ENCODE measurements at places on chromosomes 2 and 18. TPM values are rescaled to one million over a fixed set of nuclear protein-coding genes. Genes with fewer than 3 reads are reported as not detected.

DOCK10 gene
- 17.9 TPM for total RNA-seq

NEURL3 gene
- total RNA-seq: not detected

SLC19A3 gene
- 2.4 TPM for total RNA-seq

- DNase-seq: no peak
These were observed 761 bp upstream of the IDH1 start for GRCh38 chr2:208255557-208256106.

CCBE1 gene
- total RNA-seq: 7.7 TPM

FRZB gene
- total RNA-seq: 15.1 TPM

OTOS gene
- not detected for total RNA-seq

SLC39A6 gene
- total RNA-seq: 32.4 TPM

CABLES1 gene
- 9.5 TPM for total RNA-seq

- no peak for DNase-seq
These were observed 28.8 kb downstream of the ANKRD30B start for GRCh38 chr18:14776801-14777200.

DNA sequence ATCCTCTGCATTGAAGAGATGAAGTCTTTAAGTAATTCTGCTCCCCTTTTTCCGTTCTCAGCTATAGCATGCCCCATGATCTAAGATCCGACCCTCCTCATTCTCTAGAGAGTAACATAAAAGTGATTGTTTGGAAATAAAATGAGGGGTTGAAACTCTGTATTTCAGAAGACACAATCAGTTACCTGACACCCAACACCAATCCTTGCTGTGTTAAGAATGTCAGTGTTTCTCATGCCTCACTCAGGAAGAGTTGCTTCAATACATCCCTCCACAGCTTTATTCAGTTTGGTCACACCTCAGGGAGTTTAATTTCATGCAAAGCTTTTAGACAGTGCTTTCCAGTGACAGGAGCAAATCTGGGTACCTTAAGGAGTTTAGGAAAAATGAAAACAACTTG lies 49.9 kb upstream of the RBBP8 start:
- no peak for DNase-seq

GRCh38 chr2:157439824-157440186 lies 4.1 kb downstream of the CYTIP start:
- no peak for DNase-seq

DNA sequence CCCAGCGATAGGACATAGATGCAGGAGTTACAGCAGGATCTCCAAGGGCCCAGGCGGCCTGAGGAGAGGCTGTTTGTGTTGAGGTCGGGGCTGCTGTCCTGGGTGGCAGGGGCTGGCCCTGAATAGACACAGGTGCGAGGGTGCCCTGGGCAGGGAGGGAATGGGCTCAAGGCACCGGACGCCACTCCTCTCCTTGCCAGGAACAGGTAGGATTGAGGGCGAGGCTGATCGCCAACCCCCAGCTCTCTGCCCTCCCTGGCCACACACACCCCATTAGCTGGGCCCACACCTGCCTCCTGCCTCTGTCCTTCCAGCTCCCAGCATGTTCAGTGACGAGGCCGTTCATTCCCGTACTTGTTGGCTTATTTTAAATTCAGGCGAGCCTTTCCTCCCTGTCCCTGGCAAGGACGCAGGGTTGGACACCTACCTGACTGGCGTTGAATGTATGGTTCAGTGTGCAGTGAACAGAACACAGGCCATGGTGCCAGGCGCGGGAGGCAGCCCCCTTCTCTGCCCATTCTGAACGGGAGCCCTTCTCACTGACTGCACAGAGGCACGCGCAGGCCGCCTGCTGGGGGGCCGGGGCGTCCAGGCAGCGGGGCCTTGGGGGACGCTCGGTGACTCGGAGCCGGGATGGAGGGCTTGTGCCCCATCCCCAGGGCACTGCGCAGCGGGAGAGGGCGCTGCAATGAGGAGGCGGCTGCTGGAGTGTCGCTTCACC lies 41.3 kb upstream of the SNED1 start:
- DNase-seq: no peak

- no peak for DNase-seq
These were observed 6.8 kb downstream of the SCTR start for GRCh38 chr2:119517433-119517832.

DNA sequence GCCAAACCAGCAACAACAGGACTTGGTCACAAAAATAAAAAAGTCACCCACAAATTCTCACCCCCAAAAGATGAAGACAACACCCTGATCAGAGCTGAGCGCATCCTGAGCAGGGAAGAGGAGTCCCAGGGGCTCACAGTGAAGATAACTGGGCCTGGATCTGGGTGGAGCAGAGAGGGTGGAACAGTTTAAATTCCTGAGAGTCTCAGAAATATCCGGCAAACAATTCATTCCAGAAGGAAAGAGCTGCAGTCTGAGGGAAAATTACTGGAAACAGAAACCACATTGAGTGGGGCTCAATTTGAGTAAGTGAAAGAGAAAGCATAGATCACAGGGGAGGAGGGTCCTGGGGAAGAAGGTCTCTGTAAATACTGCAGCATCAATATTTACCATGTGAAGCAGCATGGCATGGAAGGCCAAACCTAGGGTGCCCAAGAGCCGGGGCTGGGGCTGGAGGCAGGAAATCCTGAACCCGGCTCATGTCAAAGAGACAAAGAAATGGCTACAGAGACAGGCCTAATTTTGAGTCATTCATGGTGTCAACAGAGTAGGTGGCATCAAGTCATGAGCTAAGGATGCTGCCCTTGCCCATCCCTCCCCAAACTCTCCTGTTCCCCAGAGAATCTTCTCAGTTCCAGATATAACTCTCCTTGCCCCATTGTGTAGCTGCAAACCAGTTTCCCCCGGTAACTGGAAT lies 61.4 kb upstream of the ZBTB7C start:
- DNase-seq: no peak

DNA sequence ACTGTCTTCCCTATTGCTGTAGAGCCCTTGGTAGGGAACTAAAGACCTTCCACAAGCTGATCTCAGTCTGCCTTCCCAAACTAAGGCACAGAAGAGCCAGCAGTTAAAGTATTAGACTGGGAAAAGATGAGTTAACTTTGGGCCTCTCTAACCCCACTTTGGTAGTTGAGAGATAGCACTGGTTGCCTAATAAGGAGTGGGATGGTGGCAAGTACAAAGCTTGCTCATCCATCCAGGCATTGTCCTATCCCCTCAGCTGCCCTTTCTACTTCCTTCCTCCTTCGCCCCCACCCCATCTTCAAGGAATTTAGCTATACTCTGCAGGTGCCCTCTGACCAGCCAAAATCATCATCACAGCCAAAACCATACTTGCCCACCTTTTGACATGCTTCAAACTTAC lies 22.2 kb upstream of the AFTPH start:
- DNase-seq: no peak

TBC1D8 gene
- 16.7 TPM for total RNA-seq

CSRNP3 gene
- 2.6 TPM for total RNA-seq

PEX13 gene
- total RNA-seq: 30.0 TPM

- no peak for DNase-seq
These were observed 137.7 kb downstream of the TANC1 start for GRCh38 chr2:159106109-159106508.

PLEKHH2 gene
- 54.7 TPM for total RNA-seq

DNA sequence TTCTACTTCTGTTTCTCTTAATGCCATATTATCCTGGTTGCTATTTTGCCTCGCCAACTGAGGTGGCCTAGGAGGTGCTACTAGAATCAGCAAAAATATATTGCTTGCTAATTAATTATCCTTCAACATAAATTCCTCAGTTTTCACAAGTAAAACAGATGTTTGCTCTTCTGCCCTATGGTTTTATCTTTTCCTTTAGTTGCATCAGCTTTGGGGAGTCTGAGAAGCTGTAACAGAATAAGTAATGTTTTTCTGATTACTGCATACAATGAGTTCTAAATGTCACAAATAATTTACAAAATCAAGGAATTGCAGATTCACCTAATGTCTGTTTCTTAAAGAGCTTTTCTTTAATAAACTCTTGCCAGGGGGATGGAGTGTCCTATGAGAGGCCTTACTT lies 36.7 kb downstream of the GULP1 start:
- DNase-seq: no peak

- DNase-seq: no peak
These were observed 310.3 kb upstream of the CYP26B1 start for GRCh38 chr2:72457801-72458516.

RGPD4 gene
- total RNA-seq: not detected

- DNase-seq: no peak
These were observed 4.3 kb downstream of the UBXN2A start for GRCh38 chr2:23944527-23944926.

MAP3K19 gene
- 3.8 TPM for total RNA-seq

RBM44 gene
- 2.5 TPM for total RNA-seq

DNA sequence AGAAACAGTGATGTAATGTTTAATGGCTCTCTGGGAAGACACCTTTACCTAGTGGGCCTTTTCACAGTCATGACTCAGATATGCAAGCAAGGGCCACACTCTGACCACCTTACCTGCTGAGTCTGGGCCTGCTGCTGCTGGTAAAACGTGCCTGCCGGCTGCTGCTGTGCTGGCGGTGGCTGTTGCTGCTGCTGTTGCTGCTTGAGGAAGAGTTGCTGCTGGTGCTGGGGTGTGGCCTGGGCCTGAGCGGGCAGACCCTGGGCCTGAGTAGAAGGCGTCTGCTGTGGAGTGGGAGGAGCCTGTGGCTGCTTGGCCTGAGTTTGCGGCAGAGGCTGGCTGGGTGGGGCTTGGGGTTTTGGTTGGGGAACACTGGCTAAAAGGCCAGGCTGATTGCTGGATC lies 81.6 kb upstream of the NFU1 start:
- no peak for DNase-seq

DNA sequence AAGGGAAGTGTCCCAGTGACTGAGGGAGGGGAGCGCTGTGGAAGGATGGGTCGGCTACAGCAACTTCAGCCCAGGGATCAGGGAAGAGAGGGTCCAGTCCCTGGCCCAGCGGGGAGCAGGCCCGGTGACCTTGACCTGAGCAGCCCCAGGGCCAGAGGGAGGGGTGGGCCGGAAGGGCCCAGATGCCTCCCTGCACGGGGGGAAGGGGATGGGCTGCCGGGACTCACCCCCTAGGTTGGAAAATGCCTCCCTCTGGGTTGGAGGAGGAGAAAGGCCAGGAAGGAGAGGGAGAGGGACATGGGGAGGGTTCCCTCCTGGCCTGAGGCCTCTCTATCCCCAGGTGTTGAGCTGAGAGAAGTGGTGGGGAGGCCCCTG lies 19.8 kb downstream of the GPC1 start:
- no peak for DNase-seq

DNA sequence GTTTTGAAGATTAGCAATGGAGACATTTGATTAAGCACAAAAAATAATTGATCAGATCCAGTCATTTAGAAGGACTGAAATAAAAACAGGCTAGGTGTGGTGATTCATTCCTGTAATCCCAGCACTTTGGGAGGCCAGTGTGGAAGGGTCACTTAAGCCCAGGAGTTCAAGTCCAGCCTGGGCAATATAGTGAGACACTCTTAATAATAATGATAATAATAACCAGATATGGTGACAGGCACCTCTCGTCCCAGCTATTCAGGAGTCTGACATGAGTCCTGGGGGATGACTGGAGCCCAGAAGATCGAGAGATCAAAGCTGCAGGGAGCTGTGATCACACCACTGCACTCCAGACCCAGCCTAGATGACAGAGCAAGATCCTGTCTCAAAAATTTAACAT lies 3.5 kb upstream of the FN1 start:
- DNase-seq: no peak

DNA sequence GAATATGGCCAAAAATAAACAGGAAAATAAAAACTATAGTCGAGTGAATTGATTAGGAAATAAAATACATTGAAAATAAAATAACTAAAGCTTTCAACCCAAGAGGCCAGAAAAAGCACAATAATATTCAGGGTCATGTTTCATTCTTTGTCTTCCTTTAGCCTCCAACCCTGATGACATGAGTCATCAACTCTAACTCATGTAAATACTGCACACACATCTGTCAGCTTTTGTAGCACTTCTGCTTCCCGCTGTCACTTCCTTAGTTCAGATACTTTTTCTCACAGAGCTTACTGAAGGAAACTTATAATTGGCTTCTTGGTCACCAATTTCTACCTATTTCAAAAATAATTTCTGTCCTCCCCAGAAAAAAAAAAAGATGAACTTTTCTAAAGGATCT lies 112.8 kb downstream of the UPP2 start:
- DNase-seq: no peak

DNA sequence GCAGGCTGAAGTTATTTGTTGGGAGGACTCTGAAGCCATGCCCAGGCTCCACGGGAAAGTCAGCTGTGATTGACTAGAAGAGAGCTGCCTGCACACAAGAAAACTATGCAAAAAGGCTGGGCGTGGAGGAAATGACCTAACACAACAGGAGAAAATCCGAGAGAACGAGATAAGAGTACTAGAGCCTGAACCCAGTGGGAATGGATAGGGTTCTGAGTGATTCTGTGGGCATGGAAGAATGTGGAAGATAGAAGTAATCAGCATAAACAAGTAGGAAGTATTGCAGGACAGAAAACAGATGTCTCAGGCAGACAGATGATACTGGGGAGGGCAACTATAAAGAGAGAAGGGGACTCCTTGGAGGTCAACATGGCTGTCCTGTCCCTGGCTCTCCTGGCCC lies 12.1 kb upstream of the COPS8 start:
- no peak for DNase-seq

GRCh38 chr2:96868555-96869280 lies 1.2 kb downstream of the SEMA4C start:
- DNase-seq: peak; percentile 91

DNA sequence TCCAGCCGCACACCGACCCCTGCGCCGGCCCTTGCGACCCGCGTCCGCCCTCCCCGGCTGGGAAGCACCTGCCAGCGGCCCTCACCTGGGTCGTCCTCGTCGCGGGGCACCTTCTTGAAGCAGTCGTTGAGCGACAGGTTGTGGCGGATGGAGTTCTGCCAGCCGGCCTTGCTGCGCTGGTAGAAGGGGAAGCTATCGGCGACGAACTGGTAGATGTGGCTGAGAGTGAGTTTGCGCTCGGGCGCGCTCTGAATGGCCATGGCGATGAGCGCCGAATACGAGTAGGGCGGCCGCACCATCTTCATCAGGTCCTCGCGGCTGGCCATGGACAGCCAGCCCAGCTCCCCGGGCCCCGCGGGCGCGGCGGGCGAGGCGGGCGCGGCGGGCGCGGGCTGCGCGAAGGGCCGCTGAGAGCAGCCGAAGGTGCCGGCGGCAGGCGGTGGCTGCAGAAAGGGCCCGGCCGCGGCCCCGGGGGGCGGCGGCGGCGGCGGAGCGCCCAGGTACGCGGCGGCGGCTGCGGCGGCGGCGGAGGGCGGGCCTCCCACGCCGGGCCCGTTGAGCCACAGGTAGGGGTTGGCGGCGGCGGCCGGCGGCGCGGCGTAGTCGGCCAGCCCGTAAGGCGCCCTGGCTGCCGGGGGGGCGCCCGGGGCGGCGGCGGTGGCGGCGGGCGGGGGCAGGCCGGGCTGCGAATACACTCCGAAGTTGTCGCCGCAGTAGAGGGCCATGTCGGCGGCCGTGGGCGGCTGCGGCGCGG lies 505 bp downstream of the FOXI3 start:
- no peak for DNase-seq

DNA sequence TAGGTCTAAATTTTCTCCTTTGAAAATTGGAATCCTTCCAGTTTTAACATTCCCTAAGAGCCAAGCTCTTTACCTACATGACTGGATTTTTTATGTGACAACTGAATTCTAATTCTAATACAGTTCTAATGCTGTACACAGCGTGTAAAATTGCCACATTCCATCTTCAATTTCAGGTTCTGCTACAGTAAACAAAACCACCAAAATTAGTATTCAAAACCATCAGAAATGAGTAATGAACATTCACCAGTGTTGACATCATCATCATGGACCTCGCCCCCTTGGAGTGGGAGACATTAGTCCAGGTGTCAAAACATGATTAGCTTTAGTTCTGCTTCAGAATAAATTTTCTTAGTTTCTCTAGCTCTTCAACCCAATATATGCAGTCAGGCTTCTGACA lies 133.6 kb downstream of the MBD2 start:
- no peak for DNase-seq

All from uterus (tissue), 4 donors.